Hepatocyte (in vitro differentiated cells): ENCODE measurements at places on chromosomes 12 and 14. TPM values are rescaled to one million over a fixed set of nuclear protein-coding genes. Genes with fewer than 3 reads are reported as not detected.
A peak's percentile ranks its signal among the peaks of the same experiment; 100 is the strongest.

DNA sequence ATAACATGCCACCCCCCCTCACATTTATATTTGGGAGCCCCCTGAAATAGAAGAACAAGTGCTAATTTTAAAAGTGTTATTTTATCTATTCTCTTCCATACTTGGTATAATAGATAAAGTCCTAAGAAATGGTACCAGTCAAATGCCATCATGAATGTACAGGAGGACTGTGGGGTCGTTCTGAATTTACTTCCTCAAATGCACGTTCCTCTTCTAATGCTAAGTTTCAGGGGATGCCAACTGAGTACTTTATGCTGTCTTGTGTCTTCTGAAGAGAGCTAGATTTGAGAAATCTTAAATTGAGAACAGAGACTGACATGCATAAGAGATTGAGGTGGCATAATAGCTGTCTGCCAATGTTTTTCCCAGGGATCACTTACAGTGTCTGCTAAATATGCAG lies 59.0 kb downstream of the CFAP54 start:
- DNase-seq, result no peak

DNA sequence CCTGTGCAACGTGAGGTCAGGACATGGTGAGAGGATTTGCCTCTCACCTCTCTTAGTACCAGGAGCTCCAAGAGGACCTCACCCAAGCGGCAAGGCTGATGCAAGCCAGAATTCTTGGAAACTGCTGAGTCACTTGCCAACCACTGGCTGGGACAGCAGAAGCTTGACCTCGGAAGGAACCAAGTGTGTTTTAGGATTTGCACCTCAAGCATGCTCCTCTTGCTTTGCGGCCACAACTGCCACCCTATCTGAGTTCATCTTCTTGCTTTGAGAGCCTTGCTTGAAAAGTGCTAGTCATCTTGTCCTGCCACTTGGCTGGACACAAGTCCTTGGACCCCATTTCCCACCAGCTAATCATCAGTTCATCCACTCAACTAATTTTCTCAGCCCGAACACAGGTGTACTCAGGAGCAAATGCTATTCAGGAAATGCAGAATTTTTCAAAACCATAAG lies 195.8 kb downstream of the SLC25A21 start:
- no peak for DNase-seq

DNA sequence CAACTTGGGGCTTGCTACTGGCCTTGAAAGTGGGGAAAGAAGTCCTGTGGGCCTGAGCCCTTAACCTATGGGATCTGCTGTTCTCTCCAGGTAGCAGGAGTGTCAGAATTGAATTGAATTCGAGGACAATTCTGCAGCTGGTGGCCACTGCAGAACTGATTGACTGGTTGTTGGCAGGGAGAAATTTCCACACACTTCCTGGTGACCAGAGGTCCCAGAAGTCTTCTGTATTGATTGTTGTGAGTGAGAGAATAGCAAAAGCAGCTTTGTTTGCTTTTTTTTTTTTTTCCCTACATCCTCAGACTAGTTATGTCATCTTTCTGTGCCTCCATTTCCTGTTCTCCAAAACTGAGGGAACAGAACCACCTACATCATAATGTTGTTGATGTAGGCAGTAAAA lies 64.1 kb downstream of the PRICKLE1 start:
- no peak for DNase-seq

DNA sequence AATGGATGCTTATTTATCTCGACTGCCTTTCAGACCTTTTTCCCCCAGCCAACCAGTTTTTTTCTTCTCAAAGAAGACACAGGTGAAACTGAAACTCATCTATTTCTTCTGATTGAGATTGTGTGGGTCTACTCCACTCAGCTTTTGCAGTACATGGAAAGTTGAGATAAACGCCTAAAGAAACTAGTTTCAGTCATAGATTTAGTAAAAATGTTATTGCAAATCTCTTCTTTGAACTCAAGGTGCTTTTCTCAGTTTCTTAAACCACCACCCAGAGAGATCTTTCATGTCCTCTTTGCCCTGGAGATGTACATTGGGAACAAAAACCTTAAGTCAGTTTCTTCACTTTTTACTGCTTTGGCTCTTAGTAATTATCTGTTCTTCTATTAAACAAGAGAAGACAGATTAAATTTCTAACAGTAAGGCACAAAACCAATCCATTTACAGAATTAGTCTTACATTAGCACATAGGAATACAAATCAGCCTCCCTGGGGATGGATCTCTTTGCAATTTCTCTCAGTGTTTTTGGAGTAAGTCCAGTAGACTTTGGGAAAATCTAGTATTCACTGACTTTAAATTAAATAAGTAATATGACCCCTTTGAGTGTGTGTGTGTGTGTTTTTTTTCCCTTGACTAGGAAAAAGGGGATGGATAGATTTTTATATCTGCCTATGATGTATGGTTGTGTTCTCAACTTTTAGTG lies 11.6 kb downstream of the FBXW8 start:
- no peak for DNase-seq

DNA sequence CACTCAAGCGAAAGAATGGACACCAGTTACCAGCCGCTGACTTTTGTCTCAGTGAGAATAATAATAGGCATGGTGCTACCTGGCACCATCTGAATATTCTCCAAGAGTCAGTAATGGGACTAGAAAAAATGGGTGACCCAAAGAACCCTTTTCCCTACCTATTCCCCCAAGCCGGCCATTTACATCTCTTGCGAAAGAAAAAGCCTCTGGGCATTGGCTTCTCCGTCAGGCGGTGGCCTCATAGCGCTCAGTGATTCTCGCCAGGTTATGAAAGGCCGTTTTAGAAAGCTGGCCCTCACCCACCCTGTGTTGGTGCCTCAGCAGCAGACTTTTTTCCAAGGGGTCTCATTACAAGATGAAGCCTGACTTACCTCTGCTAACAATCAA lies 523 bp upstream of the SLC6A15 start:
- peak; percentile 10 for DNase-seq

- no peak for DNase-seq
These were observed 359.4 kb upstream of the DCN start for GRCh38 chr12:91542067-91542466.

- no peak for DNase-seq
These were observed 210.4 kb downstream of the ETV6 start for GRCh38 chr12:11859705-11860425.

- DNase-seq, result no peak
These were observed 119.2 kb downstream of the TBC1D30 start for GRCh38 chr12:64943686-64944085.

DNA sequence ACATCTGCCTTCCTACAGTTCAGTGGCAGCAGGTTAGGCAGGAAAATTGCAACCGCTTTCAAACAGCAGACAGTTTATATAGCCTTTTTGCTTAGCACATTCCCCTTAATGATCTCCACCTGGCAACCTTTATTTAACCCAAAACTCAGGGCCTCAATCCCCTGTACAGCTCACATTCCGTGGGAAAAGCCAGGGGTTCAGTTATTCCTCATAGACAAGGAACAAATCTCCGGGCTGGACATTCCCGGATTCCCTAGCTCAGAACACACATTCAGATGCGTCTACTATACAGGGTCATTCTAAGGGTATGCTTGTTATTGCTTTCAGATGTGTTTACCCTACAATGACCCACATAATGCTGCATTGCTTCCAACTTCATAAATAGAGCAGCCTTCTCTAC lies 73.8 kb upstream of the DCN start:
- DNase-seq, result peak; percentile 9

GRCh38 chr14:104393898-104394381 lies 185.6 kb upstream of the C14orf180 start:
- peak; percentile 71 for DNase-seq

- DNase-seq, result no peak
These were observed 455.2 kb downstream of the CCDC91 start for GRCh38 chr12:28645436-28645835.

- DNase-seq, result peak; percentile 9
These were observed 1126.4 kb upstream of the FLRT2 start for GRCh38 chr14:84403585-84403984.

- DNase-seq, result no peak
These were observed 83.7 kb downstream of the DPF3 start for GRCh38 chr14:72810201-72810600.

DNA sequence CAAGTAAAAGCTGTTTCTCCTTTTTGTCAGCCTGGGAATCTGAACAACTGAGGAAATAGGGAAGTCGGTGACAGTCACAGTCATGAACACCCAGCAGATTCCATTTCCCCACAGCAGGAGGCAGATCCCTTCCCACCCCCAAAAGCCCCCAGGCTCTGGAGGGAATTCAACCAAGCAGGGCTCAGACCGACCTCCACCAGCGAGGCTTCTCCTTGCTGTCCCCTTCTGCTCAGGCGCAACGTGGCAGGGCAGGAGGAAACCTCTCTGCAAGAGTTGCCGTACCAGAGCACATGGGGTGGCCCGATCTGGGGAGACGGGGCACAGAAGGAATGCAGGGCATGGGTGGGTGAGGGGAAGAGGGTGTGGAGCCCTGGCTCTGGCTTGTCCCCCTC lies 319 bp downstream of the GALNT6 start:
- DNase-seq, result peak; percentile 47

DNA sequence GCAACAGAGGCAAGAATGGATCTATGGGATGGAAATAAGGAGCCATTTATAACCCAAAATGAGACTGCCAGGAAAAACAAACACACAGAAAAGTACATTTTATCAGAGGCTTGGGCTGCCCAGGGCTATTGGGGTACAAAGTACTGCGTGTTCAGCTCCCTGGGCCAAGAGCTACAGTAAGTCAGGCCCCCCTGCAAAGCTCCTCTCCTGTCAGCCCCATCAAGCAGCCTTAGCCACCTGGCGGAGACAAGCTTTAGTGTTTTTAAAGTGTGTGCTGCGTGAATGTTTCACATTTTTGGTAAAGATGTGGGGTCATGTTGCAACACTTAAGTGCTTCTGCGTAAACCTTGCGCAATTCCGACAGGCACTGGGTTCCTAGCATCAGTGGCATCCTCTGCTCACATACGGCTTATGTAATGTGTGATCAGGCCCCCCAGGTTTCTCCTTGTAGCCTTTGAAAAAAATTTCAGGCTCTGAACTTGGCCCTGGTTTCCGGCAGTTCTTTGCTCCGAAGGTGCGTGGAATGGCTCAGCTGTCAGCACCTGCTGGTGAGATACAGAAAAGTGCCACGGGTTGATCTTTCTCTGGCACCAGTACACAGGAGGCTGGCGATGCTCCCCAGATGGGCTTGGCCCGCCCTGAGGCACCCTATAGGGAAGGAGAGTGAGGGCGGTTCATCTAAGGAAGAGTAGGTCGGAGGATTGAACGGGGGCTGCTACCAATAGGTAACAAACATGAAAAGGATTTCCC lies 198.7 kb upstream of the EEA1 start:
- peak; percentile 88 for DNase-seq

GRCh38 chr12:106583242-106584103 lies 669 bp downstream of the RFX4 start:
- peak; percentile 21 for DNase-seq

GRCh38 chr12:14099994-14100393 lies 118.6 kb upstream of the GRIN2B start:
- no peak for DNase-seq

- no peak for DNase-seq
These were observed 45.0 kb downstream of the NOPCHAP1 start for GRCh38 chr12:105030820-105031807.

- DNase-seq, result no peak
These were observed 29.4 kb downstream of the PPP2R5E start for GRCh38 chr14:63513756-63514155.

- DNase-seq, result no peak
These were observed 112.4 kb downstream of the APAF1 start for GRCh38 chr12:98757455-98757854.

- DNase-seq, result no peak
These were observed 63.2 kb downstream of the TESC start for GRCh38 chr12:117036046-117036445.

- peak; percentile 13 for DNase-seq
These were observed 132.7 kb upstream of the DYRK2 start for GRCh38 chr12:67515679-67516340.

DNA sequence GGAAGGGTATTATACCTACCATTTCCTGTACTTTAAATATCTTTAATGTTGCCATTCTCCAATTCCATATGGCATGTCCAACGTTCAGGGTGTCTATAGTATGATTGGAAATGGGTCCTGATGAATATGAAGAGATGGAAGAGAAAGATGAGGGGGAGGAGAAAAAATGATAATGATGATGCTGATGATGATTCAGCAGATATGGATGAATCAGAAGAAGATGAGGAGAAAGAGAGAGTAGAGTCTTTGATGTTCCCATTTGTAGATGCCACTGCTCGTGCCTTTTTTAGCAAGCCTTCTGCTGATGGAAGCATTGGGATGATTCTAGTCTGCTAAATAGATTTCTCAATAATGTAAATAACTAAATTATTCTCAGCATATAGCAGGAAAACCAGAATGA lies 163.5 kb downstream of the PIK3C2G start:
- no peak for DNase-seq

Gene CEP170B
- total RNA-seq, result 12.0 and 20.3 TPM in 2 replicates

Gene PTPRO
- total RNA-seq, result 0.16 and 0.60 TPM in 2 replicates

Gene KRT81
- not detected in 2 replicates for total RNA-seq

Gene ESR2
- total RNA-seq, result 0.28 and 1.00 TPM in 2 replicates

Gene KRT80
- total RNA-seq, result 0.28 and 0.77 TPM in 2 replicates

Gene KIAA0586
- total RNA-seq, result 14.0 and 21.4 TPM in 2 replicates

Gene CDKN3
- 11.7 and 17.5 TPM in 2 replicates for total RNA-seq

Gene TAMALIN
- total RNA-seq, result 4.0 and 8.0 TPM in 2 replicates

Gene MGAT4C
- total RNA-seq, result 2.6 and 2.9 TPM in 2 replicates

Gene ADAMTS20
- 0.36 and 1.2 TPM in 2 replicates for total RNA-seq

Gene GLIPR1L2
- 1.1 TPM in 1 of 2 replicates, not detected in the other for total RNA-seq

Gene KCNA1
- total RNA-seq, result 0.27 and 0.36 TPM in 2 replicates

Gene DLK1
- 1,033 and 1,378 TPM in 2 replicates for total RNA-seq
